ENCODE measurements at places on chromosomes 5 and 9. TPM values are rescaled to one million over a fixed set of nuclear protein-coding genes. Genes with fewer than 3 reads are reported as not detected.

Gene DTWD2
- 7.5 TPM for total RNA-seq

Gene SHISAL2B
- total RNA-seq, result 9.9 TPM

Gene SPATA31A1
- total RNA-seq, result not detected

Gene FOXI1
- not detected for total RNA-seq

Gene GARIN3
- not detected for total RNA-seq

Gene DAPK1
- total RNA-seq, result 152 TPM

Gene FOCAD
- total RNA-seq, result 85.7 TPM
